ENCODE measurements at places on chromosomes 16 and 17. TPM values are rescaled to one million over a fixed set of nuclear protein-coding genes. Genes with fewer than 3 reads are reported as not detected.

DNA sequence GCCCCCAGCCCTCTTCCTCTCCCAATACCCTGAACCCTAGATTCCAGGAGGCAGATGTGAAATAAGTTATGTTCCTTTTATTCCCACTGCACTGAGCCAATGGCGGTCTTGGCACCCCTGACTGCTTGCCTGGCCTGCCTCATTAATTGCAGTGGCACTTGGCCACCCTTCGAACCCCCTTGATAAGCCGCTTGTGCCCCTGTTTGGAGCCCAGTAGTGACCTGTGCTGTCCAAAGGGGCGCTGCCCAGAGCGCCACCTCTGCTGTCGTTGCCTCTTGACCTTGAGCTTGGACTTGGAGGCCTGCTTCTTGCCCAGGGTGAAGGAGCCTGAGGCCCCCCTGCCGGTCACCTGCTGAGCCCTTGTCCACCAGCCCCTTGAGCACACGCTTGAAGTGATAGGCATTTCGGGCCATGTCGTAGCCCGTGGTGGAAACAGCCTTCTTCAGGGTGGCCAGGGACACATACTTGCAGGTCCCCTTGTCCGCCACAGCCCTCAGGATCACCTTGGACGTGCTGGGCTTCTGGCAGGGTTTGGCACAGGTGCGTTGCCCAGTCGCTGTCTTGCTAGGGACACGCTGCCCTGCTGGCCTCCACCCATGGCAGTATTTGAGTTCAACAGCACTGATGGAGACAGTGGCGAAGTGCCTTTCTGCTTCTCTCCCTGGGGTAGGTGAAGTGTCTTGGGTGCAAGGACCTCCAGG, 5.7 kb downstream of the SGCA start:
- no peak for DNase-seq

- no peak for DNase-seq
Measured at GRCh38 chr16:55668340-55669281, 12.8 kb downstream of the SLC6A2 start.

DNA sequence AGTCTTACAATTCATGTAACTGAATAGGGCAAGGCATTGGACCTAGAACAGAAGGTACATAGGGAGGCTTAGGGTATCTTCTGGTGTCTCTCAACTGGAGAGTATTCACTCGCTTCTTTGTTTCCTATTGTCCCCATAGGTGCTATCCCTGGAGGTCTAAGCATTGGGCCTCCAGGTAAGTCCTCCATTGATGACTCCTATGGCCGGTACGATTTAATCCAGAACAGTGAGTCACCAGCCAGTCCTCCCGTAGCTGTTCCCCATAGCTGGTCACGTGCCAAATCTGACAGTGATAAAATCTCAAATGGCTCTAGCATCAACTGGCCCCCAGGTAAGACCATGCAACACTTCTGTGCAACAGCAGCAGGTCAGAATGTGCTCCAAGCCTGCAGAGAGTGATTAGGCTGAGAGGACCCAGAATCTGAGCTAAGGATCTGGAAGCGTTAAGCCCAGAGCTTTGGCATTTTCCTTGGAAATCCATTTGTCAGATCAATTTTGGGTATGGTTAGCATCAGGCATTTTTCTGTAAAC, 35.7 kb downstream of the TMC6 start:
- DNase-seq = no peak

DNA sequence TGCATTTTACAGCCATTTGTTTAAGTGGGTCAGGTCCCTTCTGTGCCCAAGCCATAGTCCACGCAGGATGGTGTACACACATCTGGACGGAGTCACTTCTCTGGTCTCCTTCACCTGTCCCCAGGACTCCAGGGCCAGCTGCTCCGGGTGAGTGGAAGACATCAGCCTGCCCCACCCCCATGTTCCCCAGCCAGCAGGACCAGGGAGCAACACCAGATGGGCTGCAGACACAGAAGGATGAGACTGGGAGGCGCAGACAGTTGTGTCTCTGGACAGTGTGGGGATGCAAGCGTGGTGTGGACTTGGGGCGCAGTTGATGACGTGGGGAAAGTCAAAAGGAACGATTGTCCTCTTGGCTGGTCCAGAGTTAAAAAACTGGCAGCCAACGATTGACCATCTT, 24.6 kb upstream of the WFDC1 start:
- no peak for DNase-seq

ITGB4 gene
- total RNA-seq = 26.4 TPM
